ENCODE measurements at places on chromosomes 6 and 20. TPM values are rescaled to one million over a fixed set of nuclear protein-coding genes. Genes with fewer than 3 reads are reported as not detected.

DNA sequence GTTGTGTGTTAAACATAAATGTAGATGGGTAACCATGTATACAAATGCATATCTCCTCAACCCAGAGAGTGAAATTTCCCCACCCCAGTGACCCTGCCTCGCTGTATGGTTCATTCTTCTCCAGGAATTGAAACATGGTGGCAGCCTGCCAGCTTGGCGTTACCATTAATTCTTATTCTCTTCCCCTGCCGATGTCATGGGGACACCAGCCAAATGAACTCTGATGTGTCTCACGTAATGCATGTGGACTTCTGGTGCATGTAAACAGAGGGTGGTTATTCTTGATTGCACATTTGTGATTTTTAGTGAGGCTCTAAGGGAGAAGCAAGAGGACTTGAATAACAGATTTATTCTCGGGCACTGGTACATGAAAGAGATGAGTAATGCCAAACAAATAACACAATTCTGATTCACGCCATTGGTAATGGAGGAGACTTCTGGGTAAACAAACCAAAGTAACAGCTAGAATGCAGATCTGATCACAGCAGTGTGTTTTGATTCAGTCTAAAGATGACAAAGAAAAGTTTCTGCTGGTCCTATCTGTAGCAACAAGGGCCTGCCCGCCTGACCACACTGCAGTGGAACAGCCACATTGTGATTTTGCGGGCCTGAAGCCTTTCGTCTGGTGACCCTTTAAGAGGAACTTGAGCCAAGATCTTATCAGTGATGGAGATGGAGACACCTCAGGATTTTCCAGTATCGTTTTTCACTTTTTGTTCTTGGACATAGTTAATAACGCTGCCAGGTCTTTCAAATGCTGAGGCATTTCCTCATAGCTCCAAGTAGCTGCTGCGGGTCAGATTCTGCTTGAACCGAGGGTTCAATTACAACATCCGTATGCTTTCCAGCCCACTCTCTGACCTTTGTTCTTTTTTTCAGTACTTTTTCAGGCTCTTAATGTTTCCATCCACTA is 171.8 kb upstream of the AKAP12 start:
- peak; percentile 24 for DNase-seq

MTO1 gene
- 40.8 TPM for total RNA-seq

HLA-DQA2 gene
- total RNA-seq: 2.0 TPM

- peak; percentile 91 for DNase-seq
Measured at GRCh38 chr6:157198425-157199279, 124.7 kb downstream of the TMEM242 start.

DNA sequence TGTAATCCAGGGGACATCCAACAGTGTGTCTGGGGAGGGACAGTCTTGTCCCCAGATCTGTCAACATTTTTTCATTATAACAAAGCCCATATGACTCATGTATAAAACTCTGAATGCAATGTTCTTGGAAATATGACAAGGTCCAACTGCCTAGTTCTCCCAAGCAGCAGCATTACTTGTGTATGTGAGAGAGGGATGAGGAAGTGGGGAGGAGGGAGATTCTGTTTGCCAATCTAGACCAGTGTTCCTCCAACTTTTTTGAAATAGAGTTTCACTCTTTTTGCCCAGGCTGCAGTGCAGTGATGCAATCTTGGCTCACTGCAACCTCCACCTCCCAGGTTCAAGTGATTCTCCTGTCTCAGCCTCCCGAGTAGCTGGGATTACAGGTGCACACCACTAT is 394.8 kb downstream of the DHX35 start:
- no peak for DNase-seq

DNA sequence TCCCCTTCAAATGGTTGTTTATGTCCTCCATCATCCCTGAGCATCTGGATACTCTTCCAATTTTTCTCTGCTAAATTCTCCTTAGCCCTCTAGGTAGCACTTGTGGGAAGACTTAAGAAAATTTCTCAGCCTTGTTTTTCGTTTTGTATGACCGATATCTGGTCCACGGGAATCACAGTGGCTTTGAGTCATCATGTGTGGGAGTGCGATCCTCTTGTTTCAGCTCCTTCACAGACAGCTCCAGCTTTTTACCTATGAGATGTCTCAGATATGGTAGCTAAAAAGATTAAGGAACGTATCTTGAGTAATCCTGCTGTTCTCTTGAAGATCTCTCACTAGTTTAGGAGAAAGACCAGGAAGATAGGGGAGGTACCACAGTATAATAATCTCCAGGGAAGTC is 196.1 kb downstream of the GRM1 start:
- no peak for DNase-seq

- no peak for DNase-seq
Measured at GRCh38 chr6:30565772-30566171, 5.5 kb upstream of the ABCF1 start.

GRCh38 chr20:15916623-15917022 is 656.6 kb downstream of the KIF16B start:
- no peak for DNase-seq

All from breast epithelium (tissue), 4 donors.